LoVo (cell line): ENCODE measurements at places on chromosomes 2 and 18.

DNA sequence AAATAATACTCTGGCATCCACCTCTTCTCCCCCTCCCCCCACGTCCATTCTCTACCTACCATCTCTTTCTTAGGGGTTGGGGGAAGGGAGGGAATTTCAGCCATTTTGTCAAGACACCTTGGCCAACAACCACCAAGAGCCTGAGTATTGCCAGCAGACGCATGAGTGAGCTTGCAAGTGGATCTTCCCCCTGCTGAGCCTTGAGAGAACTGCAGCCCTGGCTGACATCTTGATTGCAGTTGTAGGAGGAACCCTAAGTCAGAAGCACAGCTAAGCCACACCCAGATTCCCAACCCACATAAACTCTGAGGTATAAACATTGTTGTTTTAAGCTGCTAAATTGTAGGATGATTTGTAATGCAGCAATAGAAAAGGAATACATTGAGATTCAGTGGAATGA lies 165.6 kb downstream of the TMEFF2 start:
- DNase-seq = no peak

GRCh38 chr2:64915510-64915900 lies 73.7 kb upstream of the SLC1A4 start:
- no peak for DNase-seq

DNA sequence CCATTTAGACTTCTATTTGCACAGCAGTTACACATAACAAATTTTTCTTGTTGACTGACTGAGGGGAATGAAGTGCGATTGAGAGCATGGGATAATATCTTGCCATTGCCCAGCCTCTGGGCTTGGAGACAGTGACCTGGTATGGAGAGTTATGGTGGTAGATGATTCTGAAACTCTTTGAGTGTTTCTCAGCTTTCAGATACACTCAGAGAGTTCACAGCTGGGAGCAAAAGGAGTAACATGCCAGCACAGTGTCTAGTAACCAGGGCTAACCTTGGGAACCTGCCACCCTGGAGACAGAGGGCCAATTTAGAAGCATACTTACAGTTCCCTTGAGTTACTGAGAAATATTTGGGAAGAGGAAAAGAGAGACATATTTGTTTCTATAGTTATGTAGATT lies 1099.3 kb upstream of the CELF4 start:
- DNase-seq = no peak

GRCh38 chr2:223941579-223942277 lies 3.4 kb downstream of the WDFY1 start:
- DNase-seq = no peak

GRCh38 chr2:45691171-45691999 lies 39.9 kb downstream of the PRKCE start:
- DNase-seq = no peak

- DNase-seq = no peak
These were observed 49.1 kb downstream of the C2orf76 start for GRCh38 chr2:119317554-119317953.

DNA sequence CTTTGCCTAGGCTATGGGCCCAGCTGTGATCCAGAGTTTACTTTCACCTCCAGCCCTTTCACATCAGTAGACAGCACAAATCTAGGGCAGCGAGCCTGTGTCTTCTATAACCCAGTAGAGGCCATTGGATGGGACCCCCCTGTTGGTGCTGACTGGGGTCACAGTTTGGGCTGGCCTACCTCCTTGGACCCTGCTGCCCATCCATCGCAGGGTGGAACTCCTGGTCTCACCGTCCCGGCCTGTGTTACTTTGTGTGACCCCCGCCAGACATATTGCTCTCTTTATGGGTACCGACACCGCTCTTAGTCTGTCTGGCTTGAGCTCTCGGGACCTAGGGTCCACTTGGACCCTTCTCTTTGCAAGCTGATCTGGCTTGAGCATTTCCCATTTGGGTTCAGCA lies 157.4 kb downstream of the CTIF start:
- no peak for DNase-seq

- no peak for DNase-seq
These were observed 24.4 kb upstream of the TEX44 start for GRCh38 chr2:231568098-231568784.

DNA sequence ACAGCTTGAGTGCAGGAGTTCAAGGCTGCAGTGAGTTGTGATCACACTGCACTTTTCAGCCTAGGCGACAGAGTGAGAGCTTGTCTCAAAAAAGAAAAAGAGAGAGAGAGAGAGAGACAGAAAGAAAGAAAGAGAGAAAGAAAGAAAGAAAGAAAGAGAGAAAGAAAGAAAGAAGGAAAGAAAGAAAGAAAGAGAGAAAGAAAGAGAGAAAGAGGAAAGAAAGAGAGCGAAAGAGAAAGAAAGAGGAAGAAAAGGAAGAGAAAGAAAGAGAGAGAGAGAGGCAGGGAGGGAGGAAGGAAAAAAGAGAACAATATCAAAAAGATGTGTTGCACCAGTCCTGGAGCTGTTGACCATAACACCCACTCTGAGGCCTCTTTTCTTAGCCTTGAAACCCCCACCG lies 89.8 kb upstream of the MBOAT2 start:
- no peak for DNase-seq

- no peak for DNase-seq
These were observed 107.5 kb downstream of the TMEM163 start for GRCh38 chr2:134611316-134611715.

DNA sequence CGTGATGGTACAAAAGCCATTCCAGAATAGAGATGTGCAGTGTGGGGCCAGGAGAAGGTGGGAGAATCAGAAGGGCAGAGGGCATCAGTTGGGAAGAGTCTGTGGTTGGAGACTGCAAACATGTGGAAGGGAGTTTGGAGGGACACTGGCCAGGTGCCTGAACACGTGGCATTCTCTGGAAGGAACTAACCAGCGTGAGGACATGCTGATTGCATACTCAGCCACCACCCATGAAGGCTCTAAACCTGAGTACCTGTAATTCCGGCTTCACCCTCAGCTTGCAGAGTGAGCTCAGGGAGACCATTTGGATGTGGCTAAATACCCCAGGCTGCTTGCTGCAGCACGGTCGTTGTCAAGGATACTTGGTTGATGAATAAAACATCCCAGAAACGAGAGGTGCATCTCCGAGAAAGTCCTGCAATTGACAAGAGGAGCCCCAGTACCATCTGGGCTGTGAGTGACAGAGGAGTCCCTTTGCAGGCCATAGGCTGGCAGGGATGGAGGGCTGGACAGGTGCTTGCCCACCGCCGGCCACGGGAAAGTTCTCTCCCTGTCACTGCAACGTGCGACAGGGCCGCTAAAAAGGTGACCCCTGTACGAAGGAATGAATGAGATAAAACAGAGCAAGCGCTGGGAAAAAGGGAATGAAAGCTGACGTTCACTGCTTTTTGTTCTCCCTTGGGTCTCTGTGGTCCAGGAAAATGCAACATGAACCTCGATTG lies 5.0 kb downstream of the ACKR3 start:
- no peak for DNase-seq

- DNase-seq = no peak
These were observed 62.0 kb upstream of the POMC start for GRCh38 chr2:25230198-25230947.

DNA sequence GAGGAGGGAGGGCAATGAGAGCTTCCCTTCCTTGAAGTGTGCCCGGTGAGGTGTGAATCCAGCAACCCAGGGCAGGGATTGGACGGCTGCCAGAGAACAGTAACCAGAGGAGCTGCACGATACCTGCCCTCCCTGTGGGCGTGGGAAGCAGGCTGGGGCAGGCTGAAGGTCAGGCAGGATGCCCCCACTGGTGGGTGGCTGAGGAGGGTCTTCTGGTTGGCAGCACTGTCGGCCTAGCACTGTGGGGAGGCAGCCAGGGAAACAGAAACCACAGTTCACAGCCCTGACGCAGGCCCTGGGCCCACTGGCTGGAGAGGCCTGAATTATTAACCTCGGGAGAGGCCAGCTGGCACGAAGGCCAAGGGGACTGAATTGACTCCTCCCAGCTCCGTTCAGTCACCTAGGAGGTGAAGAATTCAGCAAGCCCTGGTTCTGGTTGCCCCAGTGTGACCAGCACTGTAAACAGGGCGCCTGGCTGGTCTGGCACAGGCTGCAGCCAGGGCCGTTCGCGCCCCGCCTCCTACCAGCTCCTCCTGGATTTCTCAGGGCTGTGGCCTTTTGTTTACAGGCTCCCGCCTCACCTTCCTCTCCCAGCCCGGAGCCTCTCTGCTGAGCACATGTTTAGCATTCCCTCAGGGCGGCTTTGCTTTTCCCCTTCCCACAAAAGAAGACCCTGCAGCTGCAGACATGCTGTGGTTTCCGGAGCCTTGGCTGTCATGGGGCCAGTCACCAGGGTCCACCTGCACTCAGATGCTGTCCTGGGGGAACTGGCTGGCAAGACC lies 97.8 kb downstream of the B3GNT2 start:
- DNase-seq = peak; percentile 79

DNA sequence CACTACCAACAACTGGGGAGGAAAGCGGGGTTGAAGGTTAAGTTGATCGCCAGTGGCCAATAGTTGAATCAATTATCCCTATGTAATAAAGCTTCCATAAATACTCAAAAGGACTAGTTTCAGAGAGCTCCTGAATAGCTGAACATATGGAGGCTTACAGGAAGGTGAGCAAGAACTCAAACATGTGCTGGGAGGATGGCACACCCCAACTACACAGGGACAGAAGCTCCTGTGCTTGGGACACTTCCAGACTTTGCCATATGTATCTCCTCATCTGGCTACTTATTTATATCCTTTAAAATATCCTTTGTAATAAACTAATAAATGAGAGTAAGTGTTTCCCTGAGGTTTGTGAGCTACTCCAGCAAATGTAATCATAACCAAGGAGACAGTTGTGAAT lies 115.7 kb downstream of the HNMT start:
- no peak for DNase-seq

DNA sequence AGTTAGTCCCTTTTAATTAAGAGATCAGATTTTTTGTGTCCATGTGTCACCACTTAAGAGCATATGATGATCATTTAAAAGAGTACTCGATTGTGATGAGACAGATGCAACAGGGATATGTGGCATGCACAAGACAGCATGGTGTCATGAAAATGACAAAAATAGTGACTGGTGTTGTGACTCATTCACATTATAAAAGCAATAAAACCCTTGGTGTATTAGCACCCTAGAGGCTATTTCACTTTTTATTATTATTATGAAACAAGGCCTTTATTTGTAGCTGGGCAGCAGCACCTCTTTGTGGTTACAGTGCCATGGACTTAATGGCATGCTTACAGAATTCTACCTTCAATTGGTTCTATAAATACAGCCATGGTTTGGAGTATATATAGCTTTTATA lies 1296.0 kb upstream of the ZEB2 start:
- DNase-seq = no peak

DNA sequence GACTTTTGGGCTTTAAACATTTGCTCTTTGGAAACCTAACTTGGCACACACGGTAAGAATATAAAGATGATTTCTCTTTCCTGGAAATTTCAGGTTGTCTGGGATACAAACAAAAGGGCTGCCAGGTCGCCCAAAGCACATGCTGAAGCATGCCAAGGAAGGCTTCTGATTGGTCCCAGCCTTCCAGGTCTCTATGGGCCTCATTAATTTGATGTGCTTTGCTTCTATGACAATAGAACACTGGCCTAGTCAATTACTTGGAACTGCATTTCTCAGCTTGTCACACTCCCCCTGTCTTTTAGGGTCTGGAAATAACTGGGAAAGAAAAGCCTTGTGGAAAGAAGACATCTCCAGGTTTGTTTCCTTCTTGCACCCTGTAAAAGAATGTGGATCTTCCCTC lies 228.9 kb downstream of the ADCYAP1 start:
- no peak for DNase-seq

GRCh38 chr2:101473591-101473910 lies 1.4 kb downstream of the RFX8 start:
- no peak for DNase-seq

- DNase-seq = no peak
These were observed 126.0 kb downstream of the ZNF532 start for GRCh38 chr18:58990720-58991119.

DNA sequence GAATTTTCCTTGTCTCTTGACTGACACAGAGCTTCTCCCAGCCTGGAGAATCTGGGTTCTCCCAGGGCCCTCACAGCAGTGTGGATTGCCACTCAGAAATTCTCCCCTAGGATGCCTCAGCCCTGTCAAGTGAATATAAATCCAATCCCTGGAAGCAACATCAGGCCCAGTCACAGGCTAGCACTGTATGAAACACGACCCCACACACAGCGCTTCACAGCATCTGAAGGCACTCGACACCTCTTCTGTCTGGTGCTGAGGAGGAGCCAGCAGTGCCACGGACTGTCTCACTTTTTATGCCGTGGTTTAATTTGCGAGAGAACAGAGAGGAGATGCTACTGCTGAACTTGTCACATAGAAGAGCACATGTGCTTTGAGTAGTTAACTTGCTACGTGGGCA lies 164.5 kb downstream of the NAPG start:
- DNase-seq = no peak

DNA sequence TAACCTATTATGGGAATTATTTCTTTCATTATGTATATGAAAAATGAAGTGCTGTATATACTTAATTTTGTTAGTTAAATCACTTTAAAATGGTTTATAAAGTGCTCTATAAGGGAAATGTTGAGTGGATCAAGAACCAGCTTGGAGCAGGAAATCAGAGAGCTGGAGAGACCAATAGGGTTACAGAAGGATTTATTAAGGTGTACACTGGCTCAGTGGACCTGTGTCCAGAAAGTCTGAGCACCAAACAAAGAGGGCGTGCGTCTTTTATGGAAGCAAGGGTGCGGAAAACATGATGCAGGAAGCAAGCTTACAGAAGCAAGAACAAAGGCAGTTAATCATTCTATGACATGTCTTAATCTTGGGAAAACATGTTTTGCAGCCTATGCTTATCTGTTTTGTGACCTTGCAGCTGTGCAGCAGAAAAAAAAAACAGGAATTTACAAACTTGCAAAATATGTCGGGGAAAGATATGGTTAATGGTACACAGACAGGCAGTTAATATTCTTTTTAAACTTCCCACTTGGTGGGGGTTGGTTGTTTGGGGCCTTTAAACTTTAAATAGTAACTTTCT lies 65.2 kb upstream of the SLC35G4 start:
- no peak for DNase-seq

GRCh38 chr2:207184348-207184747 lies 18.6 kb upstream of the KLF7 start:
- no peak for DNase-seq

DNA sequence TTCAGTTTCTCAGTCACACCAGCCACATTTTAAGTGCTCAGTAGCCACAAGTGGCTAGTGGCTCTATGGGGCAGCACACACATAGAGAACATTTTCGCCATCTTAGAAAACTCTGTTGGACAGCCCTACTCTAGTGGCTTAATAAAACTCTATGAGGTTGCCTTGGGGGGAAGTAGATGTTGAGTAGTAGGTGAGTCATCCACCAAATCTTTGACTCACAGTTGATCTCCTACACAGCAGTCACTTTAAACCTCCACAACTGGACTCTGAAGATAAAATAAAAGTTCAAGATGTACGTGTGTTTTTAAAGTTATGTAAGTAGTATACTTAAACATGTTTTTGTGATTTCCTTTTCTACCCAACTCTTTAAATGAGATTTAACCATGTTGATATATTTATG lies 379.0 kb downstream of the SETBP1 start:
- no peak for DNase-seq
